ENCODE measurements at places on chromosomes 3 and 15. TPM values are rescaled to one million over a fixed set of nuclear protein-coding genes. Genes with fewer than 3 reads are reported as not detected.

GRCh38 chr3:194570235-194570634 is 63.0 kb downstream of the TMEM44 start:
- DNase-seq: no peak

- DNase-seq: no peak
Measured at GRCh38 chr3:183455089-183455488, 26.7 kb upstream of the MCF2L2 start.

- no peak for DNase-seq
Measured at GRCh38 chr3:158658889-158659288, 13.6 kb downstream of the LXN start.

GRCh38 chr3:187717572-187717971 is 15.2 kb upstream of the RTP2 start:
- no peak for DNase-seq

- DNase-seq: no peak
Measured at GRCh38 chr3:57627976-57628375, 30.8 kb upstream of the ARF4 start.

DNA sequence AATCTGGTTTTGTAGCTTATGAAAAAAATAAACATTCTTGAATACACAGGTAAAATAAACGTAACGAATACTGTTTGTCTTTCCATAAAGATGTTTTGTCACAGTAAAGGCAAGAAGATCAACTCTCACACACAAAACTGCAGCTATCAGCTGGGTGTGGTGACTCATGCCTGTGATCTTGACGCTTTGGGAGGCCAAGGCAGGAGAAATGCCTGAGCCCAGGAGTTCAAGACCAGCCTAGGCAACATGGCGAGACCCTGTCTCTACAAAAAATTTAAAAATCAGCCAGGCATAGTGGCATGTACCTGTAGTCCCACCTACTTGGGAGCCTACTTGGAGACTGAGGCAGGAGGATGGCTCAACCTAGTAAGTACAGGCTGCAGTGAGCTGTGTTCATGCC is 39.6 kb downstream of the CBLB start:
- DNase-seq: no peak

DNA sequence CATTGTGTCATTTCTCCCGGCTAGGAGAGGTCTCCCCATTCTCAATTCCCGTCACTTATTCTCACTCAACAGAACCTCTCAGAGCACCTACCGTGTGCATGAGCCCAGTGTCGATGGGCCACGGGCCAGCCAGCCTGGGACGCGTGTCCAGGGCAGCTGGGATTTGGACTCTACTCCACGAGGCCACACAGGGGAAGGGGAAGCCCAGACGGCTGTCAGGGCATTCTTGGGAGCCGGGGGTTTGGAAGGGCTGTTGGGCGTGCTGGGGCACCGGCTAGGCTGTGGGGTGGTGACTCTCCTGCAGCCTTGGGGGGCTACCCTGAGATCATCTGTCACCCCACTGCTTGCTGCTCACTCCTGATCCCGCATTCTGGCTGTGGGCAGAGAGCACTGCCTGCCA is 41.7 kb upstream of the PCSK6 start:
- DNase-seq: no peak

- DNase-seq: no peak
Measured at GRCh38 chr15:101684384-101684783, 32.2 kb upstream of the TM2D3 start.

DNA sequence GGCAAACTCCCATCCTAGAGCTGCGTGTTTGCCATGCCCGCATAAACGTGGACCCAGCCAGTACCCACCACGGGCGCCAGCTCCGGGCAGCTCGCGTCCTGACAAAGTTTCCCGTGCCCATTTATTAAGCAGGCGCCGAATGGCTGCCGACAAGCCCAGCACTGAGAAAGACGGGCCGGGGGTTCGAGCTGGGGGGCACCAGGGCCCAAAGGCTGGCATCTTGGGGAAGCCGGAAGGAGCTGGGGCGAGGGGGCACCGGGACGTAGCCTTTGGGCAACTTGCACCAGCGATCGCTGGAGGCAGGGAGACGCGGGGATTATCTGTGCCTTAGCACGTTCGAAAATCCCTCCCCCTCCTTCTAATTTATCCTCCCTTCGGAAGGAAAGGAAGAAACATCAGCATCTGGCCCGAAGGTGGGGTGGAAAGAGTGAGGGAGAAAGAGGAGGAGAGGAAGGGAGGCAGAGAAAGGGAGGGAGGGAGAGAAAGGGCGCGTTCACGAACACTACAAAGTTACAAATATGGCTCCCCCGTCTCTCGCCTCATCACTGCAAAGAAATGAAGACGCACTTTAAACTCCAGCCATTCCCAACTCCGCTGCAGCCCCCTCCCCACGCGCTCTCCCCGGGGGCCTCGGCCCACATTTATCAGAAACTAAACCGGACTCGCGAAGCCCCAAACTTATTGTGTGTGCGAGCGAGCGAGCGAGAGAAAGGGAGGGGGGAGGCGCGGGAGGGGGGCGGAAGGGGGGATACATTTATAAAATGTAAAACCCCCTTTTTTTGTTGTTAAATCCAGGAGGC is 1.0 kb downstream of the ANP32A start:
- peak; percentile 60 for DNase-seq

GRCh38 chr3:159816512-159816911 is 172.1 kb upstream of the IL12A start:
- no peak for DNase-seq

DNA sequence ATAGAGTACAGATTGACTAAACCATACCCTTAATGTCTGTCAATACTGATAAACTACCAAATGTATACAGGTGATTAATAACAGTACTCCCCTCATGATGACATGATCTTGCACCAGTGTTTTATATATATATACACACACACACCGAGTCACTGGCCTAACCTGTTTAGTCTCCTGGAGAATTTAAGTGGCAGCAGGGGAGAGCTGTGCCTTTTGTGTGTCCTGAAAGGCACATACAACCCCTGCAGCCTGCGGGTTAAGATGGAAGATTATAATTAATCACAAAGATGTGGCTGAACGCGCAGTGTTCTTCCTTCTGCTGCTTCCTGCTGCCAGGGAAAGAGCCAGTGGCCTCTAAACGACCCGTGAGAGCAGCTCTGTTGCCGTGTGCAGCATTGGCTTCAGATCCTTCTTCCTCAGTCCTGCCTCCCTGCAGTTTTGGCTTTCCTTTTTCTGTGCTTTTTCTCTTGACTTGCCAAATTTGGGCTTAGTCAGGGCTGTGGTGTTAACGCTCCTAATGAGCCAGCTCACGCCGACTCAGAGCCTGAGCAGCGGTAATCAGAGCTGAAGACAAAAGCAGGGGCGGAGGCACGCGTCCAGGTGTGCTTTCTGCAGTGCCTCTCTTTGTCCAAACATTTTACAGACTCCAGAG is 42.5 kb upstream of the UBE3A start:
- no peak for DNase-seq

DNA sequence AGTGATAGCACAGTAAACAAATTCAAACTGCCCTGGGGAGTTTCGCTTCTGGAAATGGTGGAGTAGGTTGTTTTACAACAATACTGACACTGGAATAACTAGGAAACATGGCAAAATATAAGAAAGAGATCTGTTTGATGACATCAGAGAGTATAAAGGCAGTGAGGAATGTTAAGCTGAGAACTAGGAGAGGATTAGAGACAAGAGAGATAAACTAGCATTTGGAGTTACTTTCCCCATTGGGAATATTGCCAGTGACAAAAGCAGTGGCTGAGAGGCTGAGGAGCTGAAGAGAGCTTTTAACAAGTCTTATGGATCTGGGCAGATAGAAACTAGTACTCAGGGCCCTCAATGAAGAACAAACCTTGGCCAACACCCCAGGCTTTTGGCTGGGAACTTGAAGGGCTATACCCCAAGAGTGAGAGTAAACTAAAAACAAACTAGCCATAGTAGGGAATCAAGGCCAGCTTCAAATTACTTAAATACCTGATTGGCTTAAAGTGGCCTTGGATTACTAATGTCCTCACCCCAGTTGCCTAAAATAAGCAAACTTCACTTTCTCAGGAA is 280.4 kb downstream of the KLF13 start:
- no peak for DNase-seq

DNA sequence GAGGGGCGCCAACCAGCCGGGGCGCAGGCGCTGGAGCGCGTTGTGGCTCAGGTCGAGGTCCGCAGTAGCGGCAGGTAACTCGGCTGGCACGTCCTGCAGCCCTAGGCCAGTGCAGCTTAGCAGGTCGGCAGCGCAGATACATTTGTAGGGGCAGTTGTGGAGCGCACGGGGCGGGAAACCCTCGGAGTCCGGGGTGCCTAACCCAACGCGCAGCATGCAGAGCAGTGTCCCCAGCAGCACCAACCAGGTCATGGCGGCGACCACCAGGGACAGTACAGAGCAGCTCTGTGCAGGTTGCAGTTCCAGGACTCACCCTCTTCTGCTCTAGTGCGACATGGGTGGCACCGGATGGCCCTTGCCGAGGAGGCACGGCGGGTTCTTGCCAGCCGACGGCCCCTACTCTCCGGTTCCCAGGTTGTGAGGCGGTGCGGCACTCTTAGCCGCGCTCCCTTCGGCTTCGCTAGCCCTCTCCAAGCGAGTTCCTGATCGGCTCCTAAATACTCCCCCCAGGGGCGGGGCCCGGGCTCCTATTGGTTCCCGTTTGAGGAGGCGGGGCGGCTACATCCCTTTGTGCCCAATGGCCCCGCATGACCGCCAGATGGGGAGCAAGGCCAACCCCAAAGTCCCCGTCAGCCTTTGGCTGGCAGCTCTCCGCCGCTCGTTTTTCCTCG is at the start of gene AMIGO3:
AMIGO3 (minus strand) TSS at position 471 of the 671 bp plus-strand sequence; CDS start at position 252, 219 bp downstream.
- peak; percentile 99 for DNase-seq

- DNase-seq: no peak
Measured at GRCh38 chr15:100124361-100124760, 217.4 kb downstream of the ADAMTS17 start.

DNA sequence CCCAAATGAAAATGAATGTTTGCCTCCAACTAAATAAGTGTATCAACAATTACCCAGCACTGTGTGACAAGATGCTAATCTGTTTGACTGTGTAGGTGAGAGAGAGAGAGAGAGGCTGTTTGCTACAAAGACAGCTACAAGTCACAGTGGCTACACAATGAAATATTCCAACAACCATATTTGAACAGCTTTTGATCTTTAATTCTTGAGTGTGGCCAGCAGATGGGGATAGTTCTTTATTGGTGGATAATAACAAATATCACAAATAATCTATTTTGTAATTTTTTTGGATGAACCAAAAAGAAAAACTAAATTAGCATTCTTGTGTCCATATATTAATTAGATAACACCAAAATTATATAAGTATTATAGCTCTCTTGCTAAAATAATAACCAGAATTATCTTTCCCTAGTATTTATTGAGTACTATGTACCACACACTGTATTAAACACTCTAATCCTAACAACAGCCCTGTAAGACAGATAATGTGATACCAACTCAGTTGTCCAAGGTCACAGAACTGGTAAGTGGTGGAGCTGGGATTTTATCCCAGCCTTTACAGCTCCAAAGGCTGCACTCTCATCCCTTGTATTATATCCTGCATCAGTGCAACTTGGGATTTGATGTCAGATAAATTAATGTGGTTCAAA is 61.9 kb upstream of the C3orf80 start:
- no peak for DNase-seq

DNA sequence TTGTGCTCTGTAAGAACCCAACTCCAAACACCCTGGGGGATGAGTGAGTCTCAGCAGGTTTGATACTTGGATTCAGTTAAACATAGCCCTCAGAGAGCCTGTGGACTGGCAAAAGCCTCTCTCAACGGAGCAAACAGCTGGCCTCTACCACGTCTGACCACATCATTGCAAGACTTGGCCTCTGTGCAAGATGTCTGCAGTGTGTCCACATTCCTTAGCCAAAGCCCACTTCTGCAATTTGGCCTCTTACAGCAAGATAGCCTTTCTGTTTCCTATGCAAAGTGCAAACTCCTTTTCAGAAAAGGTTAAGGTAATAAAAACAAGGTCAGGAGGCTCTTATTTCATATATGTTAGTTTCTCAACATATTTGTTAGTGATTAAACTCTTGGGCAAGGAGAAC is 27.9 kb downstream of the FBN1 start:
- DNase-seq: peak; percentile 47

GRCh38 chr3:10006762-10007090 is 19.5 kb upstream of the FANCD2 start:
- no peak for DNase-seq

- no peak for DNase-seq
Measured at GRCh38 chr15:57619746-57620145, 28.0 kb downstream of the MYZAP start.

- DNase-seq: no peak
Measured at GRCh38 chr15:77533578-77534430, 98.9 kb downstream of the LINGO1 start.

DNA sequence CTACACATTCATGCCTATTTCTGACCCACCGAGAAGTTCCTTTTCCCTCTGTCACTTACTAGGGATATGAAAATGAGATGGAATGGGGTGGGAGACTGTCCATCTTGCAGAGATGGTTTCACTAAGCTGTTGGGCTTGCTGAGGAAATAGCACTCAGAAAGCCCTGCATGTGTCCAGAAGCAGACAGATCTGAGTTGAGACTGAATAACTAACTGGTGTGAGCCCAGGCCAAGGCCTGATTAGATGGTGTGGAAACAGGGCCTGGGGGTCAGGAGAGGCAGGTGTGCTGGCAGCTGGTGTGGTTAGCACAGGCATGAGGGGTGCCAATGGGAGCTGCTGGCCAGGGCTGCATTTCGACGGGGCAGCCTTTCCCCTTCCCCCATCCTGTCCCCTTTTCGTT is 72.1 kb downstream of the CLSTN2 start:
- no peak for DNase-seq

- no peak for DNase-seq
Measured at GRCh38 chr3:50124800-50125178, 30.3 kb upstream of the SEMA3F start.

DNA sequence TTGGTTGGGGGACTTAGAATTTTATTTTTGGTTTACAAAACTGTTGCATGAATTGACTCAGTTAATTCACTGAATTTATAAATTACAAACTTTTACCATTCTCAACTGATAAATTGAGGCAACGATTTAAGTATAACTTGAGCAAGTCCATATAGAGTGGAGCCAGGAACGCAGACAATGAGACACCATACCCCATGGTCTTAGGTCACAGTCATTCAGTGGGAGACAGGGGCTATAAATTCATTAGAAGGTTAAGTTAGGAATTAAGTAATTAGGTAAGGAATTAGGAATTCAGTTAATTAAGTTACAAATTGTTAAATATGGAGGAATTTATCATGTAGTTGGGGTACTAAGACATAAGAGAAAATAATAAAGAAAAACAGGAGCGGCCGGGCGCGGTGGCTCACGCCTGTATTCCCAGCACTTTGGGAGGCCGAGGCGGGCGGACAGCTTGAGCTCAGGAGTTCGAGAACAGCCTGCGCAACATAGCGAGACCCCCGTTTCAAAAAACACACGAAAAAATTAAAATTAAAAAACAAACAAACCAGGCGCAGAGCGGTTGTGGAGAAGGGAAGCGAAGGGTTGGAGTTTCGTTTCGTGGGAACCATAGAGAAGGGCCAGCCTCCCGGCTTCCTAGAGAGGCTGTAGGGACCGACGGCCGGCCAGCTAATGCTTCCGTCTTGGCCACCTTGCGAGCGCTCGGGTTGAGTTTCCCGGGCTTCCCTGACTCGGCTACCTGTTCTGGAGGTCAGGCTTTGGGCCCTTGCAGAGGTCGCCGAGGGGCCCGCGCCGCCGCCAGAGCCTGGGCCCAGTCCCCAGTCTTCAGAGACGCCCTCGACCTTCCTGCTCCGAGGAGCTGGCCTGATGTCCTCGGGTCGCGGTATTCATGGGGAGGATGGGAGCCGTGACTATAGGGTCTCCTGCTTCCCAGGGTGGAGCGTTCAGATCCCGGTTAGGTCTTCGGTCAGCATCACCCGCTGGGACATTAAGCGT is at the start of gene ZNF619:
ZNF619 (plus strand) TSS at position 645 of the 993 bp plus-strand sequence. CDS start 858 bp downstream, outside the sequence.
- DNase-seq: peak; percentile 87

Gene SOX14
- not detected for total RNA-seq

Gene HTR3E
- total RNA-seq: not detected

Gene IL5RA
- total RNA-seq: 1.0 TPM

Gene ANKRD63
- total RNA-seq: 0.65 TPM

Gene ISLR
- total RNA-seq: 11.6 TPM

Gene KCNH8
- total RNA-seq: not detected

All from Right ventricle myocardium superior (tissue), 1 donor.